ENCODE measurements at places on chromosomes 6 and 20.

DNA sequence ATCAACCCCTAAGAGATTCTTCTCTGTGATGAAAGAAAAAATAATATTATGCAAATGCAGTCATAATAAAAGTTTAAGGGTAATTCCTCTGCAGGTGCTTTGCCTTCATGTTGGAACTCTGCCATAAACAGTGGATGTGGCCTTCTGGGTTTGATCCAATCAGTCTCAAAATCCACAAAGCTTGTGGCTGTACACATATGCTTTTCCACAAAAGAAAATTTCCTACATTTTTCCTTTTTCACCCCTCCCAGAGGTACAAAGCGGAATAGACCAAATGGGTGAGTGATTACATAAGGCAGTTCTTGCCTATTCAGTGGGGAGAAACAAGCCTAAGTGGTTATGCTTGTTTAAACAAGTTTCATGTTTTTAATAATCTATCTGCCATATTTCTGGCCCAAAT, 16.7 kb downstream of the CALHM5 start:
- no peak for DNase-seq

- no peak for DNase-seq
Observed at GRCh38 chr6:157542414-157543160, 161.6 kb downstream of the ZDHHC14 start.

GRCh38 chr6:82142524-82142923, 105.0 kb downstream of the IBTK start:
- DNase-seq = no peak

GRCh38 chr6:154236646-154237301, 119.8 kb downstream of the IPCEF1 start:
- no peak for DNase-seq

DNA sequence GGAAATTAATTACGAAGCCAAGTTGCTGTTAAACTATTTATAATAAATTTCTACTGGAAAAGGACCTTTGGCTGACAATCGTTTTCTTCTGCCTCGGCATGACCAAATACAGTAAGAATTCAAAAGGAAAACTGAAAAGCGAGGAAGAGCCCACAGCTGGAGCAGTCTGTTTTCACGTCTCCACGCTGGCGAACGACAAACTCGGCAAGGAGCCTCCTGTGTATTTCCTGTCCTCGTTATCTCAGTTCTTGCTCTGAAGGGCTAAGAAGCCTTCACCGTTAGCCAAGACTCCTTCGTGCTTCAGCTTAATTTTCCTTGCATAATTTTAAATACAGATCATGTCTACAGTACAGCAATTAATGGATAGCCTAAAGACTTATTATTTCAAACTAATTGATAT, 214.3 kb upstream of the PLCB4 start:
- DNase-seq = no peak

DNA sequence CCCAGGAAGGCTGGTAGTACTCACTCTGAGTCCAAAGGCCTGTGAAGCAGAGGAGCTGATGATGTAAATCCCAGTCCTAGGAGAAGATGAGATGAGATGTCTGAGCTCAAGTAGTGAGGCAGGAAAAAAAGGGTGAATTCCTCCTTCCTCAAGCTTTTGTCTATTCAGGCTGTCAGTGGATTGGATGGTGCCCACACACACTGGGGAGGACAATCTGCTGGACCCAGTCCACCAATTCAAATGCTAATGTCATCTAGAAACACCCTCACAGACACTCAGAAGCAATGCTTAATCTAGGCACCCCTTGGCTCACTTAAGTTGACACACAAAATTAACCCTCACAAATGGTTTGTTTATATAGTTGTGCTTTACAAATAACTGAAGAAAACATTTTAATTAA, 94.6 kb downstream of the CD109 start:
- DNase-seq = no peak

- DNase-seq = no peak
Observed at GRCh38 chr6:166289207-166290060, 18.8 kb downstream of the PRR18 start.

DNA sequence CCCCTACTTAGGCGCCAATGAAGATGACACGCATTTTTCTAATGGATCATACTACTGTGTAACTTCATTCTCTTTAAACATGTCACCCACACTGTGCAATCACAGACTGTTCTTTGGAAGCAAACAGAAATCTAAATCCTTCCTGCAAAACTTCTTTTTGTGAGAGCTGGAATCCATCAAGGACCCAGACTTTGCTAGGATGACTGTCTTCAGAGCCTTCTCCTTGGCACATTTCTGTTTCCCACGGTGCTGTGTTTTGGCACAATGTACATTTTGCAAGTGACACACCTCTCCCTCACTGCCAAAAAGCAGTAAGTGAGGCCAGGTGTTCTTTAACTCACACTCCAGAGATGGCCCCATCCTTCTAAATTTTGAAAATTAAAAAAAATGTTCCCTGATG, 21.7 kb upstream of the TAGAP start:
- no peak for DNase-seq

GRCh38 chr6:109738667-109739066, 47.6 kb downstream of the FIG4 start:
- no peak for DNase-seq

- no peak for DNase-seq
Observed at GRCh38 chr6:106308985-106309384, 16.6 kb downstream of the ATG5 start.

DNA sequence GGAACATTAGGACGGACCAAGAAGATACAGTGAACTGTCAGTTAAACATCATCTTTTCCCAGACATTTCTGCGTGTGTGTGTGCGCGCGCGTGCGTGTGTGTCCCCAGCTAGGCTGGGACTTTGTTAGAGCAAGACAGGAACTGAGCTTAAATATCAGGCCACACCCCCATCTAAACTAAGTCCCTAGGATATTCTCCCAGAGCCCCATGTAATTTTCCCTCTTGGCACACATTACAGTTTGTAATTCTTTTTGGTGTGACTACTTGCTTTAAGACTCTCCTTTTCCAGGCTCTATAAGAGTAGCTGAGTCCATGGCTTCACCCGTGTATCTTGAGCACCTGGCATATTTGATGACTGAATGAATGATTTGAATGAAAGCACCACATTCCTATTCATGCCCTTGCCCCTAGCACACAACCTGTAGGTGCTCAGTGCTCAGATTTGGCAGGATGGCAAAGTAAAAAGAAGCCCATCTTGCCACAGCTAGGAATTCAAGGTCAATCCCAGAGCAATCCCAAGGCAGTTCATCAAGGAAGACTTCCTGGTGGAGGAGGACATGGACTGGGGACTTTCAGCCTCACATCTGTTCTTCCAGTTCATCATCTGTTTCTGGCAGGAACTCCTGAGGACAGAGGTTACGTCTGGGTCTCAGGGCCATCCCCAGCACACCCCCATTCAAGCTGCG, 69.2 kb downstream of the MRPL14 start:
- DNase-seq = no peak

- DNase-seq = no peak
Observed at GRCh38 chr6:127100510-127101140, 17.8 kb upstream of the RSPO3 start.

- DNase-seq = no peak
Observed at GRCh38 chr6:2857580-2858337, 16.1 kb upstream of the SERPINB1 start.

DNA sequence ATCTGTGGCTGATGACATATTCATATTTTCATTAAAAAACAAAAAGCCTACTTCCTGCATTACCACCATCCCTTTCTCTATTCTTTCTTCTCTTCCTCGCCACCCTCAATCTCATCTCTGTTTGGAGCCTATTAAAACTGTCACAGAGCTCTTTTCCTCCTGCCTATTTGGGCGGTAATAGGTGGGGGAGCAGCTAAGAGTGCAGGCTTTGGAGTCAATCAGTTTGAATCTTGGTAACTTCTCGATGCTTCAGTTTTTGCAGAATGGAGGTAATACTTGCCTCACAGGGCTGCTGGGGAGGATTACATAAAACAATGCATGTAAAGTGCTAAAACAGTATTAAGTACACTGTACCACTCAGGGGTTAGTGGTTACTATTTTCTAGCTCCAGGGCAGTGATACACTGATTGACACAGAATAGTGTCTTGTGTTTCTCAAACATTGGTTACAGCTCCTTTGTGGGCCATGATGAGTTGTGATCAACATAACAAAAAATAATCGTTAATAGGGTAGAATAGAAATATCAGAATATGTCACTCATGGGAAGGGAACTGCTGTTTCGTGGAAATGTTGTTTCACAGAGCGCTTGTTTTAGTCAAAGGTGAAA, 14.0 kb downstream of the GCLC start:
- peak; percentile 80 for DNase-seq

DNA sequence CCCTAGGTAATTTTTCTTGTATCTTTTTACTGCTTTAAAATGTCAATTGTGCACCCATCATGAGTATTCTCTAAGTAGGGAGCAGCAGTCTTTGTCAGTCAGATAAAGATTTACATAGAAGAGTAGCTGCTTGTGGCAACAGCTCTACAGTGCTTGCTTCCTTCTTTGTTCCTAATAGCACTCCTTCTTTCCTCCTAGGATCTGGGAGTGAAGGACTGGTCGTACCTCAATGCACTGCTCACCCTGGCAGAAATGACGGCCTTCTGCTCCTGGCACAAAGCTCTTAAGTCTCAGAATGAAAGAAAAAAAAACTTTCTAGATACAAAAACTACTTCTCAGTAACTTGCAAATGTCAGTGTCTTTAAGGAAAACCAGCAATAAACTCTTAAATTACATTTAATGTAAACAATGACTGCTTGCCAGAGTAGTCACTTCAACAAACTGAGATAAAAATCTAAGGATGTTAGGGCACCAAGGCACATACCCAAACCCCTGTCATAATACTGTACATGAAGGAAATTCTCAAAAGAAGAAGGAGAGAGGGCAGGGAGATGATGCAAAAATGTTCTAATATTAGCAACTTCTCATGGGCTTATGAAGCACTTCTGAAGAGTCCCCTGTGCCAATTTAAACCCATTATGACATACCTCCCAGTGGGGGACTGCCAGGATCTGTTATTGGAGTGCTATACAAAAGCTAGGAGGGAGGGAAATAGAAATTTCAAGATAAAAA, 34.0 kb downstream of the NCOA6 start:
- DNase-seq = no peak

DNA sequence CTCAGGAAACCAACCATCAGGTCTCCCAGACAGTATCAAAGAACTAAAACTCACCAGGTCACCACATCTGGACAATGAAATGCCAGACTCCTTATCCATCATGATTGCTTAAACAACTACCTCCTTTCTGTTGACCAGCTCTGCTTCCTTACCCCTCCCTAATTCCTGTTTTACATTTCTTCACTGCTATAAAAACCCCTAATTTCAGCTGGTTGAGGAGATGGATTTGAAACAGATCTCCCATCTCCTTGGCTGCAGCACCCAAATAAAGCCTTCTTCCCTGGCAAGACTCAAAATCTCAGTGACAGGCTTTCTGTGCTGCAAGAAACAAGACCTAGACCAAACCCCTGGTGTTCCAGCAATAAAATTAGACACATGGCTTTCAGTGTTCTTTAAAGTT, 40.3 kb downstream of the MYLK4 start:
- no peak for DNase-seq

GRCh38 chr6:124868481-124868880, 93.8 kb upstream of the RNF217 start:
- no peak for DNase-seq

- DNase-seq = no peak
Observed at GRCh38 chr20:52754366-52754765, 217.8 kb upstream of the TSHZ2 start.

GRCh38 chr6:39363280-39363679, 40.8 kb upstream of the KCNK16 start:
- DNase-seq = no peak

GRCh38 chr6:1766654-1767053, 156.9 kb downstream of the FOXC1 start:
- no peak for DNase-seq

DNA sequence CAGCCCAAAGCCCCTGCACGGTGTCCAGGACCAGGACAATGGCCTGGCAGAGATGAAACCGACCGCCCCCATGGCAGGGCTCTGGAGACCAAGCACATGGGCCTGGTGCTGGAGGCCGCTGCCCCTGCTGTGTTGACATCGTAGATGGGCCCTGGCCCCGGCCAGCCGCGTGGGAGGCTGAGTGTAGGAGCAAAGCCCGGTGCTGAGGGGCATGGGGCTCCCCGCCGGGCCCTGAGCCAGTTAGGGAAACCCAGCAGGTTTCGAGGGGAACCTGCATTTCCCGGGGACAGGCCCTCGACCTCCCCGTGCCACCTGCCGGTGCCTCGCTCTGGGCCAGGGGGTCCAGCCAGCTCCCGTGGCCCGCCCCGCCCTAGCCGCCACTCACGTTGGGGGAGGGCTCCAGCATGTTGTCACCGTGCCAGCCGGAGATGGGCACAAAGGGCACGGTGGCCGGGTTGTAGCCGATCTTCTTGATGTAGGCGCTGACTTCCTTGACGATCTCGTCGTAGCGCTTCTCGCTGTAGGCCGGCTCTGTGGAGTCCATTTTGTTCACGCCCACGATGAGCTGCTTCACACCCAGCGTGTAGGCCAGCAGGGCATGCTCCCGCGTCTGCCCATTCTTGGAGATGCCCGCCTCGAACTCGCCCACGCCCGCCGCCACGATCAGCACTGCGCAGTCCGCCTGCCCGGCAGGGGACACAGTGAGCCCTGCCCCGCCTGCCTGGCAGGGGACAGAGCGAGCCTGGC, 4.3 kb downstream of the EEF1A2 start:
- DNase-seq = no peak

GRCh38 chr20:32631933-32632460, 41.7 kb downstream of the C20orf203 start:
- DNase-seq = no peak

DNA sequence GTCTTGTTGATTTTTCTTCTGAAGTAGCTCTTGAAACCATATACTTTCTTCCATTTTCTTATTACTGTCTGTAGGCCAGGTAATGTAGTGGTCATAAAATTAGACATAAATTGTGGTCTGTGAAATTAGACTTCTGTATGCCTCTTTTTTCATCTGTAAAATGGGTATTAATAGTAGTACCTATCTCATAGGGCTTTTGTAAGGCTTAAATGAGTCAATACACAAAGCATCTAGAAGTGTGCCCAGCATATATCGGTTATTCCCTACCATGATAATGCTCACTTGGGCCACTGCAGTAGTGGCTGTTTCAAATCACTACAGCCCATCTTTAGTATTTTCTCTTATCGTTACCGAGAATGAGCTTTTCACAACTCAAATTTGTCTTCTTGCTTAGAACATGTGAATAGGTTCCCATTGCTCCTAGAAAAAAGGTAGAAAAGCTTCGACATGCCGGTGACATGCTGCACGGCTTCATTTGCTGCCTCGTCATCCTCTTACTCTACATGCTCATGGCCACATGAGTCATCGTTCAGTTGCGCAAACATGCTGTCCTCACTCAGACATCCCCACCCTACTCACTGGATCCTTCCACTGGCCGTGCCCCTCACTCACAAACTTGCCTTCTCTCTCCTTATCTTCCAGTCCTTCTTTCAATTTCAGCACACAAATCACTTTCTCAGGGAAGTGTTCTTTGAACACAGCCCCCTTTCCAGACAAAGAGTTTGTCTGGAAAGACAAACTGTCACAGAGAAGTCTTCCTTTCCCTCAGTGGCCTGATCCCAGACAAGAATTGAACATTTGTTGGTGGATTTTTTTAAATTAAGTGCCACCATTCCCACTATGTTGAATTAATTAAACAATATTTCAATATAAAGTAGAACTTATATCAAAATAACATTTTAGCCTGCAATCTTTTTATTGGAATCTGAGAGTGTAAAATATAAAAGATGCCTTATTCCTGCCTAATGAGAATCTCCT, 32.2 kb upstream of the ERVFRD-1 start:
- no peak for DNase-seq
